ENCODE measurements at places on chromosomes 2 and 18.

- DNase-seq: no peak
Measured at GRCh38 chr18:49961271-49961670, 147.9 kb upstream of the ACAA2 start.

GRCh38 chr2:179729966-179730365 lies 131.4 kb downstream of the ZNF385B start:
- DNase-seq: no peak

GRCh38 chr2:235716875-235717496 lies 223.1 kb downstream of the AGAP1 start:
- DNase-seq: no peak

GRCh38 chr2:194271293-194271961 lies 1385.6 kb upstream of the SLC39A10 start:
- DNase-seq: no peak

DNA sequence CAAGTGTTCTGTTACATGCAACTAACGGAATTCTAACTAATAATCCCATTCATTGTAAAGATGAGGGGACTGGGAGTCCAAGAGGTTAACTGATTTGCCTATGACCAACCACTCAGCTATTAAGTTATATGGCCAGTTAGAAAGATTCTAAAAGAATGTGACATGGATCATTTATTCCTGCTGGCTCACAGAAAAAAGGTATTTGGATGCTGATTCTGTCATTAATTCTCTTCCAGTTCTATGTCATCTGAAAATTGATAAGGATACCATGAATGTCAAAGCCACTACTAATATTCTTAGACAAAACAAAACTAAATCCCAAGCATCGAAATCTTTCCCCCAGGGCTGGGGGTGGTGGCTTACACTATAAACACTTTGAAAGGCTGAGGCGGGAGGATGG lies 41.2 kb upstream of the GORASP2 start:
- DNase-seq: no peak

DNA sequence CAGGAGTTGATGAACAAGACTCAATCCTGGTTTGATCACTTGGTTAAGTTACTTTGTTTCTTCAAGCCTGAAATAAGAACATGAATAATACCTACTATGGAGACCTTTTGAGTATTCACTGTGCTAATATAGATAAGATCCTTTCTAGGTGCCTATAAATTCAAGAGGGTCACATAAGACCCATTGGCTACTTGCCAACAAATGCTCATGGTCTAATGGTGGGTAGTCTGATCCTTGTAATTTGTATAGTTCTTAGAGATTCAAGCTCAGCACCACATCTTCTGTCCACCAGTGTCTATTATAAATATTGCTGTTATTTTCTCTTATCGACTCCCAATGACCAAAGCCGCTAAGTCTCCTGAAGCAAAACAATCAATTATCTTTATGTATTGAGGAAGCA lies 27.4 kb upstream of the ACSL3 start:
- DNase-seq: no peak

GRCh38 chr2:240405684-240406313 lies 29.7 kb upstream of the GPC1 start:
- DNase-seq: no peak

DNA sequence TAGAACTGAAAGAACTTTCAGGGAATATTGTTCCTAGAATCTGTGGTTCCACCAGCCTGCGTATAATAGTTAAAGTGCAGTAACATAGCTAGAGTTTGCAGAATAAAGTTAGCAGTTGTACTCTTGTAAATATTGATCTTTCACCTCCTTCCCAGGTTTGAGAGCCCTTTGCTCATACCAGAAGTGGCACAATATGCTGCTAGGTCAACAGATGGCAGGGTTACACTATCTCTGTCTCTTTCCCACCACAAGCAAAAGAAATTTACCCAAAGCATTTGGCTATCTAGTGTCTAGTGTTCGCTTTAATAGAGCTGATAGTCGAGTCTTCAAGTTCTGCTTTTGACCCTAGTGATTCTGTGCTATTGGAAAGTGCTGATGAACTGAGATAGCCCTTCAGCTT lies 119.0 kb upstream of the KLHL14 start:
- DNase-seq: no peak

DNA sequence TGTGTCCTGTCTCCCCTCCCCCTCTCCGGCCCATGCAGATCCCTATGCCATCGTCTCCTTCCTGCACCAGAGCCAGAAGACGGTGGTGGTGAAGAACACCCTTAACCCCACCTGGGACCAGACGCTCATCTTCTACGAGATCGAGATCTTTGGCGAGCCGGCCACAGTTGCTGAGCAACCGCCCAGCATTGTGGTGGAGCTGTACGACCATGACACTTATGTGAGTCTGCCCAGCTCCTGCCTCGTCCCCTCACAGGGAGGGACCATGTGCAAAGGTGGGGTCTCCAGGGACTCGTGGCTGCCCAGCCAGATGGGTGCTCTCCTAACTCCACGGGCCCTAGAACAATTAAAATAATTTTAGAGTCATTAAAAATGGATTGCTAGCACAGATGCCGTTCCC lies 145.2 kb downstream of the DYSF start:
- no peak for DNase-seq

GRCh38 chr18:68826121-68826520 lies 28.2 kb downstream of the CCDC102B start:
- no peak for DNase-seq

DNA sequence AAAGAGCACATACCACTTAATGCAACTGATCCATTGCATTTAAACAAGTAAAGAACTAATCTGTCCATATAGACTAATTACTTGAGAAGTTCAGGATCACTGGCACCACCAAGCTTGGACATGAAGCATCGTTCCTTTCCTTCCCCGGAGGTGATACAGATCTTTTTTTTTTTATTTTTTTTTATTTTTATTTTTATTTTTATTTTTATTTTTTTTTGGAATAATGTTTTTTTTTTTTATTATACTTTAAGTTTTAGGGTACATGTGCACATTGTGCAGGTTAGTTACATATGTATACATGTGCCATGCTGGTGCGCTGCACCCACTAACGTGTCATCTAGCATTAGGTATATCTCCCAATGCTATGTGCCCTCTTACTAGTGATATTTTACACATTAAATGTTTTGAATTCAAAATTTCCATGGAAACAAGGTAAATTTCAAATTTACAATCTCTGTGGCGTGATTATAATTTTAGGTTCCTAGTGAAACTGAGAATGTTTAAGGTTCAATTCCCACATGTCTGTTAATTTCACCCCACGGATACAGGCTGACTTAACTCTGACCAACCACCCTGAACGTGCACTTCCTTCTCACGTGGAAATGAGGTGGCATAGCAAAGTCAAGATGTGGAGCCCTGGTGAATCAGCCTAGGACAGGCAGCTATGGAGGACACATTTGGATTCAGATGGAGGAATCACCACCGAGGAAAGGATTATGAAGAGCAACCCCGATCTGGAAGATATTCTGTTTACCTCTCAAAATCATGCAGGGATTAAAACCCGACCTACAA lies 101.6 kb upstream of the THOC1 start:
- no peak for DNase-seq

GRCh38 chr18:48319801-48320638 lies 89.2 kb downstream of the ZBTB7C start:
- no peak for DNase-seq

GRCh38 chr2:69553991-69554390 lies 89.5 kb downstream of the AAK1 start:
- no peak for DNase-seq

- DNase-seq: no peak
Measured at GRCh38 chr2:217085543-217085942, 225.7 kb upstream of the TNP1 start.

- DNase-seq: no peak
Measured at GRCh38 chr2:194205568-194206227, 1451.3 kb upstream of the SLC39A10 start.

DNA sequence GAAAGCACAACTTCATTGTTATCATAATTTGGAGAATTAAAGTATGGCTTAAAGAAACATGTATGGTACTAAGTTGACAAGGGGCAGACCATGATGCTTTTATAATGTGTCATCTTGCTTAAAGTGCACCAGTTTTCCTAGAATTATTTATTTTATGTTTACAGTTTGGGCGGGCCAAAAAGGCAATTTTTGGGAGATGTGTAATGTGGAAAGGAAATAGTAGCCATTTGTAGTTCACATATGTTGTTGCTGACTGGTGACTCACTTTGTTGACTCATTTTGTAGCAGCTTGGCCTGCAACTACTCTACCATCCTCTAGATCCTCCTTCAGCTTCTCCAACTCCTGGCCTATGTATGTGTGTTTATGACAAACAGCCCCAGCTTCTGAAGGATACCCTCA lies 7.7 kb downstream of the ZSCAN30 start:
- DNase-seq: no peak

GRCh38 chr2:25700221-25700660 lies 26.9 kb upstream of the DTNB start:
- peak; percentile 6 for DNase-seq

DNA sequence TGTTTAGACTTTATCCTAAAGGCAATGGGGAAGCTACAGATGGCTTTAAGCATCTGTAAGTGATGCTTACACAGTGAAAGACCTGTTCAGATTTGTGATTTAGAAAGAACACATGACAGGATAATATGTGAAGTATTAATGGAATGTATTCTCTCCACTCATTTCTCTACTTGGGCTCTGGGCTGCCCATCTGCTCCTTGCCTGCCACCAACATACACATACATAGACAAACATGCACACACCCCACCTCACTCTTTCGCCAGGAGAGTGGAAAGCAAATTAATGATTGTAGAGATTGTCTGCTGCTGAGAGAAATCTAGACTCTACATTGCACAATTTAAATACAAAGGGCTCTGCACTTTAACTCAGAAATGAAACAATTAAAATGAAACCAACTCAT lies 61.0 kb upstream of the NFE2L2 start:
- no peak for DNase-seq

- DNase-seq: no peak
Measured at GRCh38 chr2:71743995-71744675, 290.8 kb downstream of the DYSF start.

GRCh38 chr2:221399183-221399582 lies 172.9 kb downstream of the EPHA4 start:
- DNase-seq: no peak

DNA sequence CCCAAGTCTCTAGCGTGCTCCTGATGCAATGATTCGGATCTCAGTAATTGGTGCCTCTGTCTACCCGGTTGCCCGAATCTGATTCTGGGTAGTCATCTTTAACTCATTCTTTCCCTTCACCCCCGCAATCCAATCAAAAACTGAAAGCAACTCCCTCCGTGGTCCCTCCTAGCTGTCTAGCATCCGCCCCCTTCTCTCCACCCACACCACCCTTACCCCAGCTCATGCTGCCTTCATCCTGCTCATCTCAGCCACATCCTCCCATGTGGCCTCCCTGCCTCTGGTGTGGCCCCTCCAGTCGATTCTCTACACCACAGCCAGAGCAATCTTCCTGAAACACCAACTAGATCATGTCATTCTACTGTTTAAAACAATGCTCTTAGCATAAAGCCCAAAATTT lies 62.3 kb downstream of the TTC32 start:
- no peak for DNase-seq

GRCh38 chr2:24861500-24861899 lies 58.5 kb downstream of the ADCY3 start:
- no peak for DNase-seq

GRCh38 chr2:178317811-178318210 lies 123.5 kb downstream of the OSBPL6 start:
- DNase-seq: no peak

DNA sequence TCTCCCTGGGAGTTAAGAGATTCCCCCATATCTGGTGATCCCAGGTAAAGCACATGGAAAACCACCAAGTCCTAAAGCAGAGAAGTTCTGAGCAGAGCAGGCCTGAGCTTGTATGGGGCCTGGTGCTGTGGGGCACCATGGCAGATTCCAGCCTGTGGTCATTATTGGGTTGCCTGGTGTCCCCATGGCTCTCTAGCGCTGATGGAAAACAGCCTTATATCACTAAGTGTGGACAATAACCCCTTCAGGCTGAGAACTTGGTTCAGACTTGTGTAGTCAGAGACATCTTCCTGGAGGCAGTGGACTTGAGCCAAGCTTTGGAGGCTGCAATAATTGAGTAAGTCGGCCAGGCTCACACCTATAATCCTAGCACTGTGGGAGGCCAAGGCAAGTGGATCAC lies 96.8 kb downstream of the MCFD2 start:
- no peak for DNase-seq

- DNase-seq: no peak
Measured at GRCh38 chr2:241796610-241797138, 12.3 kb upstream of the NEU4 start.

- no peak for DNase-seq
Measured at GRCh38 chr2:78330193-78330592, 695.3 kb upstream of the REG3G start.

- DNase-seq: no peak
Measured at GRCh38 chr2:208542465-208543041, 136.0 kb downstream of the PTH2R start.

- no peak for DNase-seq
Measured at GRCh38 chr2:67221266-67221665, 175.9 kb upstream of the ETAA1 start.

DNA sequence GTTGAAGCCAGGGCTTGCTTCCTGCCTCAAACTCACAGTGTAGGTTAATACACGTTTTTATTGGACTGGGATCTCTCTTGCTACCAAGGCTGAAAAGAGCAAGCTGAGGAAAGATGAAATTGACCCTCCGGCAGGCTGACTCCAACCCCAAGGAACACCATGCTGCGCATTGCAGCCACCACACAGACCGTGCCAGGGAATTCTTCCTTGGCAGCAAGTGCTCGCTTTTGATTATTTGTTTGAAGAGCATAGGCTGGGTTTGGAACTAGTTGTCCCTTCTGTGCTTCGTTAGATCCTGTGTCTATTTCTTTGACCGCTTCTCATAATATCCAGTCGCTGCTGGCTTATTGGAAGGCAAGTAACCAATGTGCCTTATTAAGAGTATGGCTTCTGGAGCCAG lies 34.4 kb upstream of the DARS1 start:
- DNase-seq: no peak

- DNase-seq: no peak
Measured at GRCh38 chr2:148802448-148803220, 72.4 kb upstream of the KIF5C start.

- DNase-seq: no peak
Measured at GRCh38 chr2:46748735-46749531, 166.7 kb downstream of the MCFD2 start.

- DNase-seq: no peak
Measured at GRCh38 chr2:235194351-235194750, 242.5 kb downstream of the SH3BP4 start.

- DNase-seq: no peak
Measured at GRCh38 chr2:209097168-209097567, 326.7 kb upstream of the MAP2 start.

- DNase-seq: no peak
Measured at GRCh38 chr2:149307014-149307413, 23.4 kb upstream of the LYPD6 start.
